Dermis lymphatic vessel endothelial cell (primary cell): ENCODE measurements at places on chromosomes 3 and 15. TPM values are rescaled to one million over a fixed set of nuclear protein-coding genes. Genes with fewer than 3 reads are reported as not detected.

NEK10 gene
- 0.65 and 1.4 TPM in 2 replicates for total RNA-seq

ZDHHC19 gene
- not detected in 2 replicates for total RNA-seq

ANKRD63 gene
- total RNA-seq, result not detected in 2 replicates

MEX3B gene
- 2.8 and 7.5 TPM in 2 replicates for total RNA-seq

CYP1A2 gene
- not detected in 2 replicates for total RNA-seq

TUSC7 gene
- not detected in 2 replicates for total RNA-seq

AADACL2 gene
- not detected in 2 replicates for total RNA-seq

RNF13 gene
- 77.0 and 84.6 TPM in 2 replicates for total RNA-seq
